ENCODE measurements at places on chromosomes 1 and 21.

DNA sequence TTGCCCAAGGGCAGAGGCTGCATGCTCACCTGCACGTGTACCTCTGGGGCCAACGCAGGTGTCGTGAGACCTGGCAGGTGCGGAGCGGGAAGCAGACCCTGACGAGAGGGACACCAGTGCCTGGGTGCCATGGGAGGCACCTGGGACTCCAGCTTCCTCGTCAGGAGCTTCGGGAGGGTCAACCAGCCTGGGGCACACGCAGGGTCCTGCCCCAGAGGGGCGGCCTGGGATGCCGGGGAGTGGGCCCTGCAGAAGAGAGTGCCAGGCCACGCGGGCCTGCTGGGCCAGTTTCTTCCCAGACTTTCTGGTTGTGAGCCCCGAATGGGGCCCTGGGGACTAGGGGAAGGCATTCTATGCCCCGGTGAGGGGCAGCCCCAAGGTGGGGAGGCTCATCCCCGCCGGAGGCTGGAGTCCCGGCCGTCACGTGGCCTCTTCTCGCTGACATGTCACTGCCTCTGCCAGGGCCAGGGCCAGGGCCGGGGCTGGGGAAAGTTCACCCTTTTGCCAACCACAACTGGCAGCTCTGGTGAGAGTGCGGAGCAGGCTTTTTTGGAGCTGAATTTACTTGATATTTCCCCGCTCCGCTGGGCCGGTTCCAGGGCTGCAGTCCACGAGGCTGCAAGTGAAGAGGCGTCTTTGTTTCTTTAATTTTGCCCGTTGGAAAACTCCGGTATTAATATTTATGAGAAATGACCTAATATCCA is 38.5 kb upstream of the ACTRT2 start:
- DNase-seq: no peak

DNA sequence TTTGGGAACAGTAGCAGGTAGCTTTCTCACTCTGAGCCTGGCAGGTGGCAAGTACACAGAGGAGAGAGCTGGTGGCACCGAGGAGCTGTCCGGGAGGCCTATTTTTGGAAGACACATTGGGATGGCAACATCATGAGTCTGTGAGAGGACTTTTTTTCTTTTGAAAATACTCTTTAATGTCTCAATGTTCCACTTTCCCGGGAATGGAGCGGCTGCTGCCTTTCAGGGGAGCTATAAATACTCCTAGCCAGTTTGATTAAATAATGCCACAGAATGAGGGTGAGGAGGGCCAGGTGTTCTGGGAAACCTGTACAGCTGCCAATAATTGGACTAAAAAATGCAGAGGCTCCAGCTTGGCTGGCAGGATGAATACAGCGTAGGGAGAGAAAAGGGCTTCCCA is 93.3 kb upstream of the COG2 start:
- DNase-seq: no peak

- DNase-seq: no peak
Measured at GRCh38 chr1:23632479-23633160, 59.0 kb upstream of the RPL11 start.

GRCh38 chr21:41953249-41953830 is 478 bp downstream of the C2CD2 start:
- DNase-seq: no peak

- DNase-seq: no peak
Measured at GRCh38 chr21:24590261-24590660, 1017.0 kb downstream of the MRPL39 start.

GRCh38 chr1:112636597-112637253 is 17.1 kb downstream of the CAPZA1 start:
- no peak for DNase-seq

- DNase-seq: no peak
Measured at GRCh38 chr1:42420911-42421585, 34.8 kb downstream of the ZMYND12 start.

- DNase-seq: no peak
Measured at GRCh38 chr1:22229379-22229778, 86.5 kb upstream of the WNT4 start.

GRCh38 chr1:16727190-16728111 is 12.9 kb upstream of the RNU1-4 start:
- DNase-seq: no peak

- DNase-seq: no peak
Measured at GRCh38 chr1:5427026-5427613, 565.1 kb downstream of the NPHP4 start.

- DNase-seq: no peak
Measured at GRCh38 chr1:199273837-199274379, 635.1 kb downstream of the PTPRC start.

DNA sequence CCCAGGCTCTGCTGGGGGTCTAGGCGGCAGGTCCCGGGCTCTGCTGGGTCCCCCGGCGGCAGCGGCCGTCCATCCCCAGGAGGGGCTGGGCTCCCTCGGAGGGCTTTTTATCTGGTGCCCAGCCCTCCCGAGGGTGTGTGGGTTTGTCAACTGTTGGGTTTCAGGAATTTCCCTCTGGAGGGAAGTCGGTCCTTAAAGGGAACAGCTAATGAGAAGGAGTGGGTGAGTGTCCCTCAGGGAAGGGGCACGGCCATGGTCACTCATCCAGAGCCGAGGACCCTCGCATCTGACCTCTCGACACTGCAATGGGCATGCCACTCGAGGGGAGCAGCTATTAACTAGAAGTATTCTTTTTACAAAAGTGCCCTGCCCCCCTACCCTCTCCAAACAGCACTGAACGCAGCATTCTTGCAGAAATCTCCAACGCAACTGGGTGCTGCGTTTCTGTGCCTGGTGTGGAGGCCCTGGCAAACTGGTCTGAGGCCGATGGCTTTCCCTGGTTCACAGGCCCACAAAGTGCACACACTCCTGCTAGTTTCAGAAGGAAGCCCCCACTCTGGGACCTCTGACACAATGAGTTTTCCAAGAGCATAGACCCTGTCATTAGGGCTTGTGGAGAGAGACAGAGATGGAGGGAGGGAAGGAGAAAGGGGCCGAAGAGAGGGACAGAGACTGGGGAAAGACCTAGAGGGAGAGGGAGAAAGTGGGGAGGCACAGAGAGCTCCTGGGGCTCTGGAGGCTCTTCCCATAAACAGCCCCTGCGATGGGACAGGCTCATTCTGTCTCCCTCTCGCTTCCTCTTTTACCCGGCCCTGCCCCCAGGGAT is 1.0 kb upstream of the TSPEAR start:
- DNase-seq: no peak

GRCh38 chr1:35660581-35661473 is 19.5 kb upstream of the PSMB2 start:
- no peak for DNase-seq

DNA sequence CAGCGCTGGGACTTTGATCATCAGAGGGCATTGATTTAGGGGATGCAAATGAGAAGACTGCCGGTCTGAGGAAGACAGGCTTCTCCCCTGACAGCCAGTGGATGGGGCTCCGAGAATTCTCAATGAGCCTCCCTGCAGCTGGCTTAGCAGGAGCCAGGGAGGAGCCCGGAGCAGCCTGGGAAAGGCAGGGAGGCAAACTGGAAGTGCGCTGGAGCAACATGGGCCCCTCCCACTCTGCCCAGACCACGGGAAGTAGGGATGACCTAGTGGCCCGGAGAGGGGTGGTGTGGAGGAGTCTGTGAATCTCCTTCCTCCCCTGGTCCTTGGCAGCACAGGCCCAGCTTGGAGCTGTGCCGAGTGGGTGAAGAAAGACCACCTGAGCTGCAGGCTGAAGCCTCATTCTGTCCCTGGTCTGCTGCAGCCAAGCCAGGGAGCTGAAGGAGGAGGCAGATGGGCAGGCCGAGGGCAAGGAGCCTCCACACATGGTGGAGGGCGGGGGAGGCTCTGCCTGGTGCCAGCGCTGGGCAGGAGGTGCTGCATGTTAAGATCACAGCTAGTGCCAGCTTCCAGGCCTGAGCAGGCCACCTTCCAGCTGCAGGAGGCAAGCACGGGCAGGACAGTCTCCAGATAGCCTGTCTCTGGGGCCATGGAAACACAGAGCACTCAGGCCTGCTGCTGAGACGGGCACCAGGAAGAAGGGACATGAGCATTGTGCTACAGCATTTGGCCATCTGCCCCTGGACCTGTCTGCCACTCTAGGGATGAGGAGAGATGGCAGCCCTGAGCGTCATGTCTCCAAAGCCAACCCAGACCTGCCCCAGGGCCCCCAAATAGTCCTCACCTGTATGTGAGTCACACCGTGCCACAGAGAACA is 12.2 kb upstream of the CLSTN1 start:
- no peak for DNase-seq

DNA sequence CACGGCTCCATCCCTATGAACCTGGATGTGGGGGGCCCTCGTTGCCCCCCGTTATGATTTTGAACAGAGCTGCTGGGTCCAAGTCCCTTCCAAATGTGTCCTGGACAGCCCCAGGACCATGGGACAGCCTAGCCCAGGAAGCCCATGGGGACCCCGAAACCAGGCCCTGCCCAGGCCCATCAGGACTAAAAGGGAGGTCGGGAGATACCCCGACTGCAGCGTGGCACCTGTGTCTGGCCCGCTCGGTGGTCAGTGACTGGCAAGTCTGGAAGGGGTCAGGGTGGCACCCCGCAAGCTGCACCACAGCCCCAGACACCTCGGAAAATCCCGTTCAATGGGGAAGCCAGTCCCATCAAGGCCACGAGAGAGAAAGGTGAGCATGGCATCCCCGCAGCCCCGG is 10.4 kb upstream of the SRARP start:
- no peak for DNase-seq

- DNase-seq: no peak
Measured at GRCh38 chr1:45444609-45445131, 46.3 kb downstream of the TESK2 start.

GRCh38 chr1:204029016-204029415 is 43.9 kb upstream of the SOX13 start:
- no peak for DNase-seq

- peak; percentile 32 for DNase-seq
Measured at GRCh38 chr1:180482425-180483275, 19.7 kb downstream of the ACBD6 start.

DNA sequence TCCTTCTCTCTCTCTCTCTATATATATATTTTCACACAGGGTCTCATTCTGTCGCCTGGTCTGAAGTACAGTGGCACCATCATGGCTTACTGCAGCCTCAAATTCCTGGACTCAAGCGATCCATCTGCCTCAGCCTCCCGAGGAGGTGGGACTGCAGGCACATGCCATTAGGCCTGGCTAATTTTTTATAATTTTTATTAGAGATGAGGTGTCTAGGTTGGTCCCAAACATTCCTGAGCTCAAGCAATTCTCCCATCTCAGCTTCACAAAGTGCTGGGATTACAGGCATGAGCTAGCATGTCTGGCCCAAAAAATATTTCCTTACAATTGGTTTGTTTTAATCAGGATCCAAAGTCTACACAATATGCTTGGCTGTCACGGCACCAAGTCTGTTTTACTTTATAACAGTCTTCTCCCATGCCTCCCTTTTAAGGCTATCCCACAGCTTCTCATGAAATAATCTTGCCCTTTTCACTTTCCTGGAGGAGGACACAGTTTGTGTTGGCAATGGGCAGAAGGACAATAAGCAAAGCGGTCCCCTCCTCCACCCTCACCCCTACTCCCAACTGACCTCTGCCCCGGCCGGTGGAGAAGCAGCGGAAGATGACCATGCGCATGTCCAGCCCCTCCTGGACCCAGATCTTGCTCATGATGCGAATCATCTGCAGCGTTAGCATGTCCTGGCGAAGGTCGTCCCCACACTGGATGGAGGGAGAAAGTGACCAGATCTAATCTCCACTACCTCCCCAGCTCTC is 28.2 kb upstream of the PPP1R15B start:
- DNase-seq: no peak

GRCh38 chr1:36748466-36748865 is 265.8 kb upstream of the CSF3R start:
- no peak for DNase-seq

DNA sequence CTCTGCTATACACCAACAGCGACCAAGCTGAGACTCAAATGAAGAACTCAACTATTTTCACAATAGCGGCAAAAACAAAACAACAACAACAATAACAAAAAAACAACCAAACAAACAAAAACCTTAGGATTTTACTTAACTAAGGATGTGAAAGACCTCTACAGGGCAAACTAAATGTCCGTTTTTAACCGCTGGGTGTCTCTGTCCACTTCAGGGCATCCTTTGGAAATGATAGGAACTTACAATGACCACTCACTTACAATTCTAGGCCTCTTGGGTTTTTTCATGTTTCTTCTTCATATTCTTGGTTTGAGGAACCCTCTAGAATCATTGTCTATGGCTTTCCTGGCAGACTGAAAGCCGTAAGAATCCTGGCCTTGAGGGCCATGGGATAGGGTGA is 134.0 kb upstream of the FAM78B start:
- no peak for DNase-seq

DNA sequence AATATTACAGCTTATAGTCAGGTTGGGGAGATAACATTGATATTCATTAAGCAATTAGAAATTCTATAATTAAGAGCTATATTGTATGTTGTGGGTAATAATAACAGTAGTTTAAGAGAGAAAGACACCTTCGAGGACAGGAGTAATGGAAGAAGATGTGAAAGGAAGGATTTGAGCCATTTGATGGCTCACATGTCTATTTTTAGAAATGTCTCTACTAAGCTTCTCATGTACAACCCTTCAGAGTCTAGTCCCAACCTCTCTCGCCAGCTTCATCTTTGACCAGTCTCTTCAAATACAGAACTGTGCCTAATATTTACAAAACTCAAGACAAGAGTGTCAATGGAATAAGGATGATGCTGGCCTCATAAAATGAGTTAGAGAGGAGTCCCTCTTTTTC is 95.1 kb downstream of the PRRX1 start:
- no peak for DNase-seq

DNA sequence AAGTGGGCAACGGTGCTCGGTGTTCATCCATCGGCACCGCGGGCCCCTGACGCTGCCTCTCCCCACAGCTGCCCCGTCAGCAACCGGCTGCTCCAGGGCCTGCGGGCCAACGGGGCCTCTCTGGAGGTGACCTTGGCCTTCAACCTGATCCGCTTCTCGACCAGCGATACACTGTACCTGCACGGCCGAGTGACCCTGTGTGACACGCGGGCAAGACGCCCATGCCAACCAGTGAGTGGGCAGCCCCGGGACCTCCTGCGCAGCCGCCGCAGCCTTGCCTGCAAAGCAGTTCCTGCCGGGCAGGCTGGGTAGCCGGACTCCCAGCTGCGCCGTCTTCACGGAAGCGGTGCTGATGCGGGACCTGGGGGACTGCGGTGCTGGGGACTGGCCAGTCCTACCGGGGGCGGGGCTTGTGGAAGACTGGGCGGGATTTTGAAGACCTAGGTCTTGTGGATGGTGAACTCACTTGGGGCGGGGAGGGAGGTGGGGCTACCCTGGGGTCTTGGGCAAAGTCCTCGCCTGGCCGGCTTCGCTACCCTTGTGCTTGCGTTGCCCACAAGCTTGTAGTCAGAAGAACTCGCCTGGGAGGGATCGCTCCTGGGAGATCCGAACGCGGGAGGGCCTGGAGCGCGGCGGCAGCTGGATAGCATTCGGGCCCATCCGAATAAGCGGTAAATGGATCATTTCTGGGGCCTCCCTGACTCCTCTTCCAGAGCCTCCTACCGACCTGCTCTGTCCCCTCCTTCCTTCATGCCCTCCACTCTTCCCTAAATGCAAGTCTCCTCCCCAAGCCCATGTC is 8.8 kb upstream of the CEP85 start:
- no peak for DNase-seq

Data from bone marrow (tissue), 2 donors.